ENCODE measurements at places on chromosomes 11 and 22.

- no peak for DNase-seq
These were observed 1330.6 kb downstream of the BRD1 start for GRCh38 chr22:48496987-48497650.

DNA sequence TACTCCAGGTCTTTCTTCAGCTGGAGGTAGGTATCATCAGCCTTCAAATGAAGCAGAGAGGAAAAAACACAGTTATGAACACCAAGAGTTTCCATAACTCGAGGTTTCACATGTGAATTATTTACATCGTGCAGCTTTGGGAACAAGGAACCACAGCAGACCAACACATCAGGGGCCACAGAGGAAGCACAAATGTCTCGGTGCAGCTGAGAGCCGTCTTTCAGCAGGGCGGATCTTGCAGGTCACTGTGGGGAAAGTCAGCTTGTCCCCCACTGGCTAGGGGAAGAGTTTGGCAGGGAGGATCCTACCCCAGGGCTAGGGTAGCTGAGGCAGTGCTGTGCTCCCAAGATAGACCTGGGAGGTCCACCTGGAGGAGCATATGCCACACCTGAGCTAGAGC lies 74.7 kb downstream of the C11orf58 start:
- no peak for DNase-seq

GRCh38 chr11:75893251-75893650 lies 78.2 kb downstream of the UVRAG start:
- no peak for DNase-seq

- no peak for DNase-seq
These were observed 20.1 kb downstream of the SERPIND1 start for GRCh38 chr22:20793748-20794649.

DNA sequence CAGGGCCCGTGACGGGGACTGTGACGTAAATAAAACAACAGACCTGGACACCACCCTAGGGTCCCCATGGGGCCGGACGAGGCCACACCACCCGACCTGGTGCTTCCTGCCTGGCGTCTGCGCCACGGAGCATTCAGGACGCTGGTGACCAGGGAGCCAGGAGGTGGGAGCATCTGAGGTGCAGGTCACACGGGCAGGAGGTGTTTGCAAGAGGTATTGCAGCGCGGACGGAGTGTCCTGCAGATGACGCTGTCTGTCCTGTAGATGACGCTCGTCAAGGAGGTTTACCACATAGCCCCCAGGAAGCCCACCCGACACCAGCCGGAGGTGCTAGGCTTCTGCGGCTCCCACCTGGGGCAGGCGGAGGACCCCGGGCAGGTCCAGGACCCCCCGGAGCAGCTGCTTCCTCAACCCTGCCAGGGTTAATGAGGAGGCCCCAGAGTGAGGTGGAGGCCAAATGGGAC lies 986 bp upstream of the MUC5B start:
- peak; percentile 63 for DNase-seq

GRCh38 chr11:121749691-121750090 lies 296.9 kb upstream of the SORL1-AS1 start:
- no peak for DNase-seq
